ENCODE measurements at places on chromosomes 1 and 21.
A peak's percentile ranks its signal among the peaks of the same experiment; 100 is the strongest.

DNA sequence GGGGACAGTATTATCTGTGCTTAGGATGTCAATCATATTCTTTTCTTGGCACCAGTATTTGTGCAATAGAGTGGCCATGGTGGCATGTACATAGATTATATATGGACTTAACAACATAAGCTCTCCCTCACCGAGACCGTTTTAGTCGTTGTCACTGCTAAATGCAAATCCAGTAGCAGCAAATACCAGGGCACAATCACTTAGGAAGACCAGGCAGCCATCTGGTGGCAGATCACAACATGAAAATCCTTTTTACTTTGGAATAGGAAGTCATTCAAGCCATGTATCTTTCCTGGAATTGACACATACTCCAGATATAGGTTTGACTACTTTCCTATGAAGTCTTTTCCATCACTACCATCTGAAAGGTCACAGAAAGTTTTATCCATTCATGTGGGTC is 53.2 kb upstream of the C1orf87 start:
- no peaks in the 10 kb centered on the region for H3K27me3 ChIP-seq
- DNase-seq, result no peak
- H3K36me3 ChIP-seq, result no peaks in the 10 kb centered on the region
- H3K4me1 ChIP-seq, result no peaks in the 10 kb centered on the region
- H3K27ac ChIP-seq, result no peak overlapping the region

GRCh38 chr1:35691080-35691479 is 27.6 kb downstream of the C1orf216 start:
- no peaks in the 10 kb centered on the region for H3K4me1 ChIP-seq
- DNase-seq, result no peak
- H3K27ac ChIP-seq, result no peak overlapping the region

GRCh38 chr1:19344372-19344810 is 32.3 kb downstream of the SLC66A1 start:
- DNase-seq, result peak; percentile 44
- H3K4me3 ChIP-seq, result no peak overlapping the region
- H3K4me1 ChIP-seq, result peaks cover 4% of the 10 kb centered on the region

- H3K4me1 ChIP-seq, result peaks cover 29% of the 10 kb centered on the region
- peaks cover 36% of the 10 kb centered on the region for H3K36me3 ChIP-seq
- peak overlapping the region; percentile 98 for H3K4me3 ChIP-seq
- DNase-seq, result no peak
- peak overlapping the region; percentile 58 for H3K27ac ChIP-seq
- H3K27me3 ChIP-seq, result no peaks in the 10 kb centered on the region
These were observed 926 bp upstream of the SH3D21 start for GRCh38 chr1:36304970-36305914.
